T follicular helper cell (primary cell): ENCODE measurements at places on chromosomes 4 and X.

DNA sequence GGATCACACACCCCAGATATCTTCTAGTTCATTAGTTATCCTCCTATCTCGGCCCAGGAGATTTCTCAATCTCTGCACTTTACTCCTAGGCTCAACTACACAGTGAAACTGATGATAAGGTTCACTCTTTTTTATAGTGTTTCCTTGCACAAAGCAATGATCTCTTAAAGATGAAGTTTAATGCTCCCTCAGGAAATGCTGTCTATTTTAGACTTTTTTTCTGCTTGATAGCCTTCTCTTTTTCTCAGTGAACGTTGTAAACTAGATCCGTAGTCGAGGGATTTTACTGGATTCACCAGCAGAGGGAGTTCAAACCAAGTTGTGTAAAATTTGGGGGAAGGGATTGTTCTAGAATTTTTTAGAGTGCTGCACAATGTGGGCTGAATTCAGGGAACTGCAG is 269.6 kb downstream of the GBA3 start:
- DNase-seq, result no peak

DNA sequence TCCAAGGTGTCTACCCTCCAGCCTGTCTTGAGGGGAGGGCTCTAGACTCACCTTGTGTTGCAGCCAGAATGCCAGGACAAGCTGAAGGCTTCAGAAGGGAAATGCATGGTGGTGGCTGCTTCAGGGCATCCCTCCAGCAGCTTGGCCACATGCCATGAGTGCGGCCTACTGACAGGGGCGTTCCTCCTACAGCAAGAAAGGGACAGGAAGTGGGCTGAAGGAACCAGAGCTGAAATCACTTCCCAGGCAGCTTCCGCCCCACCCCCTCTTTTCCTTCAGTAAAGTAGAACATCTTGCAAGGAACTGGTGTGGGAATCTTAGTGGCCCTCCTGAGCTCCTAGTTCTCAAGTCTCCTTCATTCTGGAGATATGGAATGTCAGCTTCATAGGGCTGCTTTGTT is 167.5 kb upstream of the DGKK start:
- no peak for DNase-seq

GRCh38 chr4:869776-870175 is 43.8 kb upstream of the CPLX1 start:
- DNase-seq, result no peak

- no peak for DNase-seq
Observed at GRCh38 chr4:21512353-21512752, 436.2 kb downstream of the KCNIP4 start.

- no peak for DNase-seq
Observed at GRCh38 chrX:18677161-18677869, 5.4 kb upstream of the RS1 start.

DNA sequence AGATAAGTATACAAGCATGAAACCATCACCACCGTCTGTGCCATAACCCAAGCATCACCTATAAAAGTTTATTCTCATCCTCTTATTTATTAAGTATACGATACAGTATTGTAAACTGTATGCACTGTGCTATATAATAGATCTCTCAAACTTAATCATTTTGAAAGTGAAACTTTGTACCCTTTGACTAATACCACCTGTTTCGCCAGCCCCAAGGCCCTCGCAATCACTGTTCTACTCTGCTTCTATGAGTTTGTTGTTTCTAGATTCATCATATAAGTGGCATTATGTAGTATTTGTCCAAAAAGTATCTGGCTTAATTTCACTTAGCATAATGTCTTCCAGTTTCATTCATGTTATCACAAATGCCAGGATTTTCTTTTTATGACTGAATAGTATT is 72.1 kb upstream of the DOCK11 start:
- no peak for DNase-seq

GRCh38 chr4:91769912-91770311 is 533.9 kb upstream of the GRID2 start:
- DNase-seq, result no peak

DNA sequence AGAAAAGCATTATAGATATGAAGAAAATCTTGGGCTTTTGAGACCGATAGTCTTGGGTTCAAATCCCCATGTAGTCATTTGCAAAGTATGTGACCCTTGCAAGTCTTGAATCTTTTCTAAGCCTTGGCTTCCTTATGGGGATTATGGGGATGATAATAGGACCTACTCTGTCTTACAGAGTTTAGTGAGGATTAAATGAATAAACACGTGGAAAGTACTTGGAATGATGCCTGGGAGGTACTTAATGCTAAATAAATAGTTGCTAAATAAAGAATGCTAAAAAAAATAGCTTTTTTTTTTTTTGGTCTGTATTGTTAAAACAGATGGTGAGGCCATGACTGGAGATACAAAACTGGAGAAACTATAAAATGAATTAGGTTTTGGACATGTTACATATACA is 292.7 kb downstream of the GPAT3 start:
- no peak for DNase-seq

DNA sequence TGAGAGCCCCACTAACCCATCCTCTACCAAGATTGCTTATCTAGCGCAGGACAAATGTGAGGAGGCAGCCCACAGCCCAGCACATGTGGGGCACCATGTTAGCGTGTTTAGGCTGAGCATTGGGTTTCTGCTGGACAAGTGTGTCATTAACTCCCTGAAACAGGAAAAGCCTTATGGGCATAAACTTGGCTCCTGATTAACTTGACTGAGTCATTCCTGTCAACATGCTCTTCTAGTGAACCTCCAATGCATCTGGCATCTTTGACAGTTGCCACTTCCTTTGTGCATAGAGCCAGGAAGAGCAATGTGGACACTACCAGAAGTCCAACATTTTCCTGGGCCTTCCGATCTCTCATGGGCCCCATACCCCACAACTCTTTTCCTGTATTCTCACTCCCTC is 2.5 kb downstream of the SPIN2A start:
- DNase-seq, result no peak

- no peak for DNase-seq
Observed at GRCh38 chr4:143701365-143701764, 890 bp upstream of the FREM3 start.

DNA sequence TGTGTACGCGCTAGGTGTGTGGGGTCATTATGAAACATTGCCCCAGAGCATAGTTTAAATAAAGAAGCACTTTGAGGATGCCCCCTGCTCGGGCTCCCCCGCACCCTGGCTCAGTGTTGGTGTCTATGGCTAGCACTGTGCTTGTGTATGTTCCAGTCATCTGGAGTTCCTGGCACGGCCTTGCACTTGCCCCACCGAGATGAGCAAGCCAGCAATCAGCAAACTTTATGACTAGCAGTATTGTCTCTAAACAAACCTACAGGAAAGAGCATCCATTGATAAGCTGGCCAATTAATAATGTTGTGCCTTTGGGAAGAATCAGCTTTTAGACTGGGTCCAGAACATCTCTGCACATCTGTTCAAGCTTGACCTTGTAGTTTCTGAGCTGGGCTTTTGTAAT is 707 bp upstream of the SHROOM4 start:
- no peak for DNase-seq

GRCh38 chrX:72062916-72063315 is 68.8 kb downstream of the RTL5 start:
- DNase-seq, result no peak

- DNase-seq, result no peak
Observed at GRCh38 chrX:38664285-38664684, 102.9 kb downstream of the TSPAN7 start.

DNA sequence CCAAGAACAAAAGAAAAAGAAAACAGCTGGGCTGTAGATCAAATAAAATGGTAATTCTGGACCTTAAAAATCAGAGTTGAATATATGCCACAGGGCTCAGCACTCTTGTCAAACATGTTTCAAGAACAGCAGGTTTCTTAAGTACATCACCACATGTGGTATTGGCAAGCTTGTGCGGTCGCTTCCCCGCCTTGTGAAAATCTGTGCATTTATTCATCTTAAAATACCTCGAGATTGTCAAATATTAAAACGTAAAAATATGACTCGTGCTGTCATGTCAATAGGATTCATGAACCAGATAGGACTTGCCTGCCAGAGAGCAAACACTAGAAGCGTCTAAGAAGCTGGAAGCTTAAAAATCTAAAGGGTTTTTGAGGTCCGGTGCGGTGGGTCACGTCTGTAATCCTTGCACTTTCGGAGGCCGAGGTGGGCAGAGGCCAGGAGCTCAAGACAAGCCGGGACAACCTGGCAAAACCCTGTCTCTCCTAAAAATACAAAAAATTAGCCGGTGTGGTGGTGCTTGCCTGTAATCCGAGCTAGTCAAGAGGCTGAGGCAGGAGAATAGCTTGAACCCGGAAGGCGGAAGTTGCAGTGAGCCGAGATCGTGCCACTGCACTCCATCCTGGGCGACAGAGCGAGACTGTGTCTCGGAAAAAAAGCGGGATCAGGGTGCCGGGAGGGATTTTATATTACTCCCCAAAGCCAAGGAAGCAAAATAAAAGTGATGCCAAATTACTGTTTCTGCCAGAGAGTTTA is 40.2 kb upstream of the TMEM154 start:
- no peak for DNase-seq

GRCh38 chrX:46367491-46367890 is 177.7 kb downstream of the ZNF674 start:
- no peak for DNase-seq

DNA sequence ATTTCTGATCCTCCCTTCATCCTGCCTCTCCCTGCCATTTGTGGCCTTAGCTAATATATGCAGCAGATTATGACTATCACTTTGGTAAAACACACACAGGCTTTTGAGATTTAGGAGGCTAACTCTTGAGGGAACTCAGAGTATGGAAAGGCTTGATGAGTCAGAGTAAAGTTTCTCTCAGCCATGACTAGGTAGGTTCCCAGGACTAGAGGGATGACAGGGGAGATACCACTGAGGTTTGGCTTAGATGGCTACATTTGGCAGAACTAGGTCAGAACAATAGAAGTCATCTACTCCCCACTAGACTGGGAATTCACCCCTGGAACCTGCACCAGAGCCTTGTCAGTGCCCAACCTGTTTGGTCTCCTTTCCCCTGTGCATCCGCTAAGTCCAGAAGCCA is 585.7 kb downstream of the TLL1 start:
- DNase-seq, result no peak

GRCh38 chrX:106874075-106874474 is 29.1 kb downstream of the RIPPLY1 start:
- no peak for DNase-seq

DNA sequence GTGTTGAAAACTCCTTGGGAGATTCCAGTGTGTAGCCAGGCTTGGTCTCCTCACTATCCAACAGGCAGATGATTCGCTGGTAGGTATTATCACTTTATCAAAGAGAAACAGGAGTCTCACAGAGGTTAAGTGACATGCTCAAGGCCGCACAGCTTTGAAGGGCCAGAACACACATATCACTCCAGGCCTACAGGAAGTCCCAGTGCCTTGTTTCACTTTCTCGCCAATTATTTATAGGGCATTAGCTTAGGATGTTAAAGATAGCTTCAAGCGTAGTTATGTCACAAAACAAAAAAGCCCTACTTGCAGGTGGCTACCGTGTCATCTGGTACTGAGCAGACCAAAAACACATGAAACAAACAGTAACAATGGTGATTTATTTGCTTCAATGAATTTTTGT is 13.2 kb downstream of the ATP8A1 start:
- no peak for DNase-seq

DNA sequence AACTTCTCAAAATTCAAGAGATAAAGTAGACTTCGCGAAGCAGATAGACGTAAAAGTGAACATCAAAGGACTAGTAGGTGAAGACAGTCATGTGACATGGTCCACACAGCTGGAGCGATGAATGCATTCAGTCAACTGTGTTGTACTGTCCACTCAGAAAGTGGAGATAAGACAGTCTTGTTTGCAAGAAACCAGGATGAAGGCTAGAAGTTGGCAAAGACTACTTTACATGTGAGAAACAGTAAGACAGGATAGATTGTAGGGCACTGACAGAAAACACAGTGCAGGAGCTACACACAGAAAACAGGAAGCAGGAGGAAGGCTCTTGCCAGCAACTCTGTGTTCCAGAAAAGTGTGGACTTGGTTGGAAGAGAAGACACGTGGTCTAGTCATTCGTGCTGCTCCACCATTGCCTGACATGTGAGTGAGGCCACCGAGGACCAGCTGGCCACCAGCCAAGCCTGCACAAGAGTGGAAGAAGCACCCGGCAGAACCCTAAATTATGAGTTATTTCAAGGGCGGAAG is 78.9 kb downstream of the FAT1 start:
- no peak for DNase-seq

DNA sequence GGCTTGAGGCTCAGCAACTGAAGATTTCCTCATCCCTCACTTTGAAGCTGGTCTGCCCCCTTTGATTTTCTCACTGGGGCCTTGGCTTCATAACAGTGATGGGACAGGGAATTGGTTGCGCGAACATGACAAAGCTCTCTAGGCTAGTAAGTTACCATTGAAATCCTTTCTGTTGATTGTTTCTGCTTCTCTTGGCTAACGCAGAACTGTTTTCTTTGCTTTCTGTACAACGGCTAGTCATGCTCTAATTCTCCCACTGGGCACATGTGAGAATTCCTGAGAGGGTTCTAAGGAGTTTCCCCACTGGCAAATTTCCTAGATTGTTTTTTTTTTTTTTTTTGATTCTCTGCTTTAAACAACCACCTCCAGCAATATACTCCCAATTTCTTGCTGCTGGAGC is 738.6 kb downstream of the PCDH7 start:
- DNase-seq, result no peak

DNA sequence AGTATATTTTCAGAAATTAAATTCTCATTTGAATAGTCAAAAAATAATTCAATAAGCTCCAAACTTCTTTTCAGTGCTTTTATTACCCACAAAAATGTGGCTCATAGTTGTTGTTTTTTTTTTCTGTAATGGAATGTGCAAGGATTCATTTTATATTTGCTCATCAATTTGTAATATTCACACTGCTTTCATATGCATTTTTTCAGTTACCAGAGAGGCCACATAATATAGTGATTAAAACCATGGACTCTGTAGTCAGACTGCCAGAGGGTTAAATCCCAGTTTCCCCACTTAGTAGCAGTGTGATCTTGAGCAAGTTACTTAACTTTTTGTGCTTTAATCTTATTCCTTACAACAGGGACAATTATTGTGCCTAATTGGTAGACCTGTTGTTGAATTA is 64.5 kb downstream of the FAM9B start:
- DNase-seq, result no peak

DNA sequence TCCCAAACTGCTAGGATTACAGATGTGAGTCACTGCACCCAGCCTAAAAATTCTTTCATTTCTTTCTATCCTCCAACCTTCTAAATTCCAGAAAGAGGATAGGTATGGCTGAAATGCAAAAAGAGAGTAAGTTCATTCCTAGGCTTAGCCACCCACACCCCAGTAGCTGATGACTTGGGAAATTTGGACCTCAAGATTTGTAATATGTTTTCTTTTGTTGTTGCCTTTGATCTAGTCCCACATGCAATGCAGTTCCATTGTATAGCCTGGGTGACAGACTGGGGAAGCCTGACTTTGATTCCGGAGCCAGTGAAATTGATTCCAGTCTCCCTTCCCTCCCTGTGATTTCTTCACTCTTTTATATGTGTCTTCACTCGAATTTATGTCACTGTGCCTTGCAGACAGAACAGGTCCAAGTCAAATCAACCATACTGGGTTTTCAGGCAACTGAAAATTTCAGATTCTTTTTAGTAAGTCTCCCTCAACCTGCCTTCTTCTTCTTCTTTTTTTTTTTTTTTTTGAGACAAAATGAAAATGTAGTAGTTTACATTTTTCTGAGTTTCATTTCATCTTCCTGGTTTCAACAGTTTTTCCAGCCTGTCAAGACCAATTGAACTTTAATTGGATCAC is 176.2 kb upstream of the RBPJ start:
- DNase-seq, result no peak
